ENCODE measurements at places on chromosomes 12 and 14.
A peak's percentile ranks its signal among the peaks of the same experiment; 100 is the strongest.

DNA sequence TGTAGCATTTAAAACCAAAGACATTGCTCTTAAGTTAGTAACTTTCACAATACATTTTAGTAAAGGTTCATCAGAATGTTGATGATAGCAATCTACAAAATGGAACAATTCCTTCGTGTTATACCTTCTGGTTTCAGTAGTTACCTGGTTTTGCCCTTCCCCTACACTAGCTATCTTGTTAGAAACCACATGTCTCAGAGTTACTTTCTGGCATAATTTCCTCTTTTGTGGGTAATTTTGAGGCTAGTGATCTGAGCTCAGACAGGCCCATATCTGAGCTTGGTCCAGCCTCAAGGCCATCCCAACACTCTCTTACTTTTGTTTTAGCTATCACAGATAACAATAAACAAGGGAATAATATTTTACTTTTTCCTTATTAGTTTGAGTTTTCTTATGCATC is 196.9 kb downstream of the KITLG start:
- no peak for DNase-seq

DNA sequence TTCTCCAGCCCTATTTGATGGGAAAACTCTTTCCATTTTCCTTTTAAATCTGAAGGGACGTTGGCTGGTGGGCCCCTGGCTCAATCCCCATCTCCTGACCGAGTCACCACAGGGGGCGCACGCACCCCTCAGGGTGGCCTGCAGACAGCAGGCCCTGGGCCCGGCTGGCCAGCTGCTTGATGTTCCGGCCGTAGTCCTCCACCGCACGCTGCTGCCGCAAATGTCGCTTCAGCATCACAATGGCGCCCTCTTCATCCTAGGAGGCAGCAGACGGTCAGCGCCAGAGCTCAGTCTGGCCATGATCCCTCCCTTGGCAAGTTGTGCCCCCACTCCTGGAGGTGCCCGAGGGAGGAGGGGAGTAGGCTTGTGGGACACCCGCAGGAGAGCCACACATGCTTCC is 70.0 kb downstream of the PLEKHG3 start:
- DNase-seq, result no peak

DNA sequence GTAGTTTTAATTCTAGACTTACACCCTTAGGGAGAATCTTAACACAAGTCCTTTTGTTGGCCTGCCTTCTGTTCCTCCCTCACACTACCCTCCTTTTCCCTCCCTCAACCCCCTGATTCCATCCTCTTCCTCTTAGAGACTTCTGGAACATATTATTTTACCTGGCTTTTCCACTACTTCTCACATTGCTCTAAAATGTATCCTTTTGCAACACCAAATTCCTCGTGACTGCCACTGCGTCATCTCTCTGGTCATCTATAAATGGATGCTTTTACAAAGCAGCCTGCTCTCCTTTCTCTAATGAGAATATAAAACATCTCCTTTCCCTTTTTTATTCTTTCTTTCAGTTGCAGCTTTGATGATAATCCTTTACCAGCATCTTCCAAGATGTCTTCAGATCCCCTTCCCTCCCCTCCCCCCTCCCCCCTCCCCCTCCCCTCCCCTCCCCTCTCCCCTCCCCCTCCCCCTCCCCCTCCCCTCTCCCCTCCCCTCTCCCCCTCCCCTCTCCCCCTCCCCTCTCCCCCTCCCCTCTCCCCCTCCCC is 93.6 kb downstream of the DIP2B start:
- no peak for DNase-seq

DNA sequence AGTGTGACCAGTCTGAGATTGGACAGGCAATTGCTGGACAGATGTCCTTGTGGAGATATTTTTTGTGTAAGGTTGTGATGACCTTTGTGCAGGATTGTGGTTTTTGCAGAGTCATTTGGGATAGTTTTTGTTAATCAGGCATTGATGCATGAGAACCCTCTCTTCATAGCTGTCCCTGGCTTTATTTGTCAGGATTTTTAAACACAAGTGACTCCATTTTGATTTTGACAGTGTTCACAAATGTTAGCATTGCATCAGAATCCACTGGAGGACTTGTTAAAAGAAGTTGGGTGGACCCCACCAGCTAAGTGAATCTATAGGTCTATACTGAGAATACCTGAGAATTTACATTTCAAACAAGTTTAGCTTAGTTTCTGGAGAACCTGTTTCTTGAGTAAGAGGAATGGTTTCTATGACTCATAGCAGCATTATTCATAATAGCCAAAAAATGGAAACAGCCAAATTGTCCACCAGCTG is 11.8 kb downstream of the FNTB start:
- no peak for DNase-seq

DNA sequence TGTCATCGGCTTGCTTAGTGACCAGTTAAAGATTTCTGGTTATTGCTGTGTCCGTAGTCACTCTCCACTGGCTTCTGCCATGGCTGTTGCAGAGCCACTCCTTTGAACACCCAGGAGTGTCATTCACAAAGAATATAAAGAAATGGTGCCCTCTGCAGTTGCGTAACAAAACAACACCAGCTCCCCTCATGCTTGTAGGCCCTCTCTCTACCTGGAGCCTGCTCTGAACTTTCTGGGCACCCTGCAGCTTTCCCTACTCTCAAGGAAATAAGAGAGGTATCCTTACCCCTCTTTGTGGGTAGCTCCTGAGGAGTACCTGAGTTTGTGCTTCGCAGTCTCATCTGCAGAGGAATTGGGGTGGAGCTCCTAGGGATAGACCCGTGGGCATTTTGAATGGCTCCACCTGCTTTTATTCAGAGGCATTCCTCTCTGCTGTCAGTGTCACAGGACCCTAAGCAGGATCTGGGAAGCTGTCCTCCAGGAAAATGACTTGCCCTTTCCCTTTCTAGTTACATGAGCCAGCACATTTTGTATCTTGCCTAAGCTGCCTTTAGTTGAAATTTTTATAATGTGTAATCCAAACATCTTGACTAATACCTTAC is 97.2 kb upstream of the TMEM260 start:
- no peak for DNase-seq

DNA sequence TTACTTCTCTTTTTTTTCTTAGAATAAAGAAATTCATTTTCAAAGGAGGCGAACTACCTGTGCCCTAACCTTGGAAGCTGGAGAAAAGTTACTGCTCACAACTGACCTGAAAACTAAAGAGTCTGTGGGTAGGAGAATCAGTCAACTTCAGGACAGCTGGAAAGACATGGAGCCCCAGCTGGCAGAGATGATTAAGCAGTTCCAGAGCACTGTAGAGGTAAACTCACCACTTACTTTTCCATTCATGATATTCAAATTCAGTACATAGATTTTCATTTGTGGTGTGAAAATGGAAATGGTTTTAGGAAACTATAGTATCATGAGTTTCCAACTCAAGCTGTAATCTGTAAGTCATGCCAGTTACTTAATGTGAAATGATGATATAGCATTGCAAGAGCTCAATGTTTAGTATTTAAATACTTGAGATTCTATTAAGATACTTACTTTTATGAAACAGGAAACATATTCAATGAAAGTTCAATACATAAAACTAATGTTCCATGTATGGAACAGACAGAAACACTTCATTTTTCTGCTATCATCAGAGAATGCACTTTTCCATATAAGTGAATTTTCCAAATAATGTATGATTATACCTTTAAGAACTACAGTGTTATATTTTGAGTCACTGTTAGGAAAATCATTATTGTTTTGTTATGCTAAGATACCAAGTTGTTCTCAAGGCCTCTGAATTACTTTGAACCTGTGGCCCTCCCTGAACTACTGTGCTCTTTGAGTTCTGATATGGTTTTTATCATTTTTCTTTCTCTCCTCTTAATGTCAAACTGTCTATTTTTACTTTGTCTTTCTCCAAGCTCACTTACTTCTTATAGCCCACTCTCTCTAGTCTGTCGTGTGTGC is 119.0 kb downstream of the ESR2 start:
- no peak for DNase-seq

DNA sequence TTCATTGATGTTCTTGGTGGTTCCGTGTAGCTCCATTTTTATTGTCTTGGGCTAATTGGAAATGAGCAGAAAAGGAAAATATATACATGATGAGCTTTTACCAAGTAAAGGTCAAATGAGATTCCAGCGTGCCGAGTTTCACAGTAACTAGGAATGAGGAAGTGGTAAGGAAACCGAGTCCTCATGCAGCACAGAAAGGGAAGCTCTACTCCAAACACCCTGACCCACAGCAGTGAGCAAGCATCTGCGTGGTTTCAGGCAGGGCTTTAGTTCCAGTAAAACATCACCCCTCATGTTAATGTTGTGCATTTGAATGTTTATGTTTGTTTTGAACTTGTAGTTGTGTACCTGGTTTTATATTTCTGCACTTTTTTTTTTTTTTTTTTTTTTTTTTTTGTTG is 208.0 kb downstream of the SLC41A2 start:
- DNase-seq, result peak; percentile 57

DNA sequence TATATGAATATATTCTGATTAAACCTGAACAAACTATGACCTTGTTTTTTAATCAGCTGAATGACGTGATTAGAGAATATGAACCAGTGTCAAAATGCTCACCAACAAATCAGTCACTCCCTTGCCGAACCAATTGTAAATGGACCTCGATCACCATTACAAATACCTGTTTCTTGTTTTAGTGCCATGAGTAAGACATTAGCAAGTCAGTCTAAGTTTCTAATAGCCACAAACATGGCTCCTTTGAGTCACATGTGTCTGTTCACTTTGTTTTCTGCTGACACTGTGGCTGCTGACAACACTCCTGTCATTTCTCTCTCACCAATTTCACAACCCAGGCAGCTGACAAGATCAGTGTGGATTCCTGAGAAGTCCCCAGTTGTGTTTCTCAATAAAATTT is 286.2 kb upstream of the MDGA2 start:
- DNase-seq, result no peak

GRCh38 chr12:107406932-107407331 is 278.7 kb upstream of the PWP1 start:
- no peak for DNase-seq

DNA sequence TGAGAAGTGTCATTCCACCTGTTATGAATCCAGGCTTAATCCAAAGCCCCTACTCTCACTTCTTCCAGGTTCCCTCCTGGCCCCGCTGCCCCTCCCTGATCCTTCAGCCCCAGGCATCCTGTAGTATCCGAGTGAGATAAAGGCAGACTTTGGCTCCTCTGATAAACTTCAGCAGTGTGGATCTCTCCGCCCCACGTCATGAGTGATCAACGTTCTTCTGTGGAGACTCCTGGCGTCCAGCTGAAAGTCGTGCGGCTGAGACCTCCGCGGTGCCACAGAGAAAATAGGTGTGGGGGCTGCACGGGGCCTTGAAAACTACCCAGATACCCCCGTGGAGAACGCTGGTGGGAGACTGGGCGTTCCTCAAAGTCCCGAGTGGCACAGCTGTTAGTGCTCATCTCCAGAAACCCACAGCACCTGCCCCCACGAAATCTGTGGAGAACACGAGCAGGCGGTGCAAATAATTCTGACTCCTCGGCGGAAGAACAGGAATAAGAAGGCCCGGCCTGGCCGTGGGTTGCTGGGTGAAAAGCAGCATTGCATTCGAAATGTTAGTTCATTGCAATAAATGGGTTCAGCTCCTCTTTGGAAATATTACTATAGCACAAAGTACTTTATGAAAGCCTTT is 180.0 kb upstream of the RGS6 start:
- DNase-seq, result no peak

GRCh38 chr14:52473557-52473956 is 78.7 kb downstream of the TXNDC16 start:
- DNase-seq, result peak; percentile 37

- peak; percentile 77 for DNase-seq
Measured at GRCh38 chr14:23094666-23095195, at the start of gene ACIN1. Gene ACIN1, minus strand, starts transcription at chr14:23095136. Its CDS starts 24 bp downstream, at chr14:23095112.

GRCh38 chr12:19191563-19191962 is 62.0 kb downstream of the PLEKHA5 start:
- DNase-seq, result no peak

DNA sequence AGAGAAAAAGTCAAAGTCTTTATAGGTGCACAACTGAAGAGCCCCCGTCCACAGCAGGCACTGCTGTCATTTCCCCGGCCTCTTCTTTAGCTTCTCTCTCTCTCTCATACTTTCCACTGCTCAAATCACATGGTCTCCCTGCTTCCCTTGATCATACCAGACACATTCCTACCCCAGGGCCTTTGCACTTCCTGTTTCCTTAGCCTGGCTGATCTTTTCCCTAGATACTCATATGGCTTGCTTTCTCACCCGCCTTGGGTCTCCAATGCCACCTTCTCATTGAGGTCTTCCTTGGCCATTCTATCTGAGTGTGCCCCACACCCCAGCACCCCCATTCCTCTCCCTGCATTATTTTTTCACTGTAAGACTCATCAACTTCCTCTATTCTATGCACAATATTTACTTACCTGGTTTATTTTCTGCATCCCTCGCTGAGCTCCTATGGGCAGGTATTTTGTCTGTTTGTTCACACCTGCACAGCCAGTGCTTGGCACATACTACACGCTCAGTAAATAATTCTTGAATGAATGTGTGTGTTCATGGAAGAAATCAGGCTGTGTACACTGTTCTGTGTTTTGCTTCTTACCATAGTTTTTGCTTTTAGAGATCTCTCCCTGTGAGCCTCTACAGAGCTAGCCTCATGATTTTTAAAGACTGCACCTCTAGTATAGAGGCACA is 31.9 kb downstream of the SERPINA1 start:
- no peak for DNase-seq

DNA sequence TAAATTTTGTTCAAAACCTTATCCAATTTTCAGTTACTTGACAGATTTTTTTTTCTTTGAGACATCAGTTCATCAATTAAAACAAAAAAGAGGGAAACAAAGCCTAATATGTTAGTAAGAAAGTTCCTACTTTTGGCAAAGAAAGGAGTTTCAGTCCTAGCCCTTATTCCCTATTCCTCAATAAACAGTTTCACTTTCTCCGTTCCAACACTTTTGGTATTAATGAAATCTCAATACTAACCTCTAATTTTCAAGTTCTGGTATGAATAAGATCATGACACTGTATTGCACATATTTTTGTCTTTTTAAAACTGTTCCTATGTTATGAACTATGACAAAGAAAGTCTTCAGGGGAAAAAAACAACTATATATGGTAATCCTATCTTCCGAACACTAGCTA is 48.4 kb downstream of the RPS6KA5 start:
- DNase-seq, result no peak

- DNase-seq, result no peak
Measured at GRCh38 chr12:117674313-117674712, 294.5 kb downstream of the KSR2 start.

- no peak for DNase-seq
Measured at GRCh38 chr14:85057221-85057620, 472.7 kb upstream of the FLRT2 start.

DNA sequence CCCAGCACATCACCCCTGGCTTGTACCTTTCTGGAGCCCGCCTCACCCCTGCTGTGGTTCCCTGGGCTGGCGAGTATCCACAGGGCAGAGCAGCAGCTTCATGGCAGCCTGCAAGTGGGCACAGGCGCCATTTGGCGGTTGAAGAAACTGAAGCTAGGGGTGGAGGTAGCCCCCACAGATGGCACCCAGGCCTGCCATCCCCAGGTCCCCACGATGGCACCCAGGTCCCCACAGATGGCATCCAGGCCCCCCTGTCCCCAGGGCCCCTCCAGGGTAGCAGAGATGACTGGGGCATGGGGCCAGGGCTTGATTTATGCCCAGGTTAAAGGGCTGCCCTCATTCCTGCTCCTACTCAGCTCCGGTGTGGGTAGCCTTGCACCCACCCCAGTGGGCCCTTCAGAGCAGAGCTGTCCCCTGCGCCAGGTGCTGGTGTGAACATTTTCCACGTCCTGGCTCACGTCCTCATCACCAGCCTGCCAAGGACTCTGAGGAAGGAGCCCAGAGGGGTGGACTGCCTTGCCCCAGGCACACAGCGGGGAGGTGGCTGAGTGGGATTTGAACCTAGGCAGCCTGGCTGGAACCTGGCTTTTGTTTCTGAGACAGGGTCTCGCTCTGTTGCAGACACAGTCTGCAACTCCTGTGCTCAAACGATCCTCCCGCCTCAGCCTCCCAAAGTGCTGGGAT is 8.7 kb downstream of the MMP17 start:
- DNase-seq, result no peak

GRCh38 chr12:131980263-131980662 is 30.5 kb downstream of the EP400 start:
- DNase-seq, result no peak

Data from GM10248 (cell line).